Left hindlimb (tissue), 1 donor: ENCODE measurements at places on chromosomes 11 and 22.
A peak's percentile ranks its signal among the peaks of the same experiment; 100 is the strongest.

- no peak for DNase-seq
These were observed 19.8 kb upstream of the TIMP3 start for GRCh38 chr22:32781695-32782094.

- DNase-seq: no peak
These were observed 18.5 kb upstream of the OR8B8 start for GRCh38 chr11:124463990-124464389.

- no peak for DNase-seq
These were observed 2.2 kb upstream of the VPS11 start for GRCh38 chr11:119065369-119065768.

- no peak for DNase-seq
These were observed 31.2 kb downstream of the POU2AF3 start for GRCh38 chr11:111329306-111330204.

- DNase-seq: no peak
These were observed 16.2 kb downstream of the TBCEL start for GRCh38 chr11:121039971-121040613.

- no peak for DNase-seq
These were observed 4.7 kb downstream of the CSDC2 start for GRCh38 chr22:41565403-41566054.

GRCh38 chr22:39437791-39438704 is 18.8 kb upstream of the MGAT3 start:
- no peak for DNase-seq

DNA sequence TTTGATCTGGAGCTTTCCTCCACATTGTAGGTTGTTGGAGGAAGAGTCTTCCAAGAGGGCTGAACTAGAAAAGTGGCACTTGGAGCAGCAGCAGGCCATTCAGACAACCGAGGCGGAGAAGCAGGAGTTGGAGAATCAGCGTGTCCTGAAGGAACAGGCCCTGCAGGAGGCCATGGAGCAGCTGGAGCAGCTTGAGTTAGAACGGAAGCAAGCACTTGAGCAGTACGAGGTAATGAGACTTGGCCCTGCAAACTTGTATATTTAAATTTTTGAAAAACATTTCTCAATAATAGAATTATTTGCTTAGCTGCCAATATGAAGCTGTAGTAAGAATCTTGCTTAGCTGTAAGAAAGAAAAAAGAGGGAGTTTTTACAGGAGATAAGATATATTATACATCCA is 84.0 kb downstream of the SWAP70 start:
- no peak for DNase-seq

GRCh38 chr11:87116185-87116584 is 78.5 kb downstream of the TMEM135 start:
- DNase-seq: no peak

DNA sequence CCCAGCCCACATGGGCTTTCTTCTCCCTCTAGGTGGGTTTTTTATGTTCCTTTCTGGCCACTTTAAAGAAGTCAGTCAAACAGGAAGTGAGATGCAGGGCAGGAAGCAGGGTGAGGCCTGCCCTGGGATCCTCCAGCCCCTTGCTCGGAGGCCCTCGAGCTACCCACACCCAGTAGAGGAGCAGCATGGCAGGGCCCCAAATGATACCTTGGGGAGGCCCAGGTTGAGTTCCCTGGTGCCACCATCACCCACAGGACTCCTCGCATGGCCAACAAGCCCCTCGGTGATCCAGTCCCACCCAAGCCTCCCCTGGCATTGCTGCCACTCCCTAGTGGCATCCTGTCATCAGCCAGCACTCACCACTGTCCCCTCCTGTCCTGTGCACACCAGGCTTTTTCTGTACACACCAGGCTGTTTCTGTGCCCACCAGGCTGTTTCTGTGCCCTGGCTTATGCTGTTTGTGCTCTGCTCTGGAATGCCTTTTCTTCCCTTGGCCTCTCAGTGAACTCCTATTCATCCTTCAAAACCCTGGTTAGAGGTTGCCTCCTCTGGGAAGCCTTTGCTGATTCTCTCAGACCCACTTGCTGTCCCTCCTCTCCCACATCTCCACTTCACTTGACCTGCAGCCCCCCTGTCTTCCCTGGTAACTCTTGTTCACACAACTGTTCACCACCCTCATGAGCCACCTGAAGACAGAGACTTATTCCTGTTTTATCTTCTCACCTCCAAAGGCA is 3.1 kb upstream of the PTGDR2 start:
- no peak for DNase-seq

DNA sequence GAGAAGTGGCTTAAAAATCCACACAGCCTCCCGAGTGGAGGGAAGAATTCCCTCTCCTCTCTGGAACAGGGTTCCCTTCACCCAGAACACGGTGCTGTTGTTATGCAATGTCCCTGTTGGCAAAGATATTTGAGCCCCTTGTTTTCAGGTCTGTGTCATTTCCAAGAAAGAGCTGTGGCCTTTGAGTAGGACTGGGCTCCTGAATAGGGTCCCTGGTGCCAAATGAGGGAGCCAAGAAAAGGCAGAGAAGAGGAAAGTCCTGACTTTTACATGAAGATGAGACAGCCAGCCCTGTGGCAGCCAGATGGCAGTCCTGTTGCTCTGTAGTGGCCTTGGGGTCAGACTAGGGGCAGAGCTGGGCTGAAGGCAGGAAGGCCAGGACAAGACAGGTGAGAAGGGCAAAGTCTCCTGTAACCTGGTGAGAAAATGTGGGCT is 51.2 kb upstream of the ELF5 start:
- no peak for DNase-seq

DNA sequence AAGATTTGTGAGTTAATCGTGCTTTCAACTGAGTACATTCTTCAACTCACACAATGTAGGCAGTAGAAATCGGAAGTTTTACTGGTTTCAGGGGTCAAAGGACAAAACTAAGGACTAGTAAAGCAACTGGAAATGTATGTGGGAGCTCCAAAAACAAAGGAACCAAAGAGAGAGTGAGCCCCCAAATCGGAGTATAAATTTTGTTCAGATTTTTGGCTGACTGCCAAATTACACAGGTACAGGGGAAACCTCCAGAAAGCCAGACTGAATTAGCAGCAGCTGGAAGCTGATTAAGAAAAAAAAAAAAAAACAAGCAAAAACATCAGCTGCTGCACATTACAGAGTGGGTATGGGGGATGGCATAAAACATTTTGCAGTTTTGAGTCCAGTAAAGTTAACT is 75.2 kb upstream of the GNAZ start:
- DNase-seq: no peak

- DNase-seq: no peak
These were observed 1.6 kb downstream of the C11orf87 start for GRCh38 chr11:109423466-109424190.

GRCh38 chr22:40118979-40119378 is 58.7 kb upstream of the TNRC6B start:
- DNase-seq: no peak

GRCh38 chr22:21055880-21056319 is 10.2 kb downstream of the LRRC74B start:
- DNase-seq: no peak

DNA sequence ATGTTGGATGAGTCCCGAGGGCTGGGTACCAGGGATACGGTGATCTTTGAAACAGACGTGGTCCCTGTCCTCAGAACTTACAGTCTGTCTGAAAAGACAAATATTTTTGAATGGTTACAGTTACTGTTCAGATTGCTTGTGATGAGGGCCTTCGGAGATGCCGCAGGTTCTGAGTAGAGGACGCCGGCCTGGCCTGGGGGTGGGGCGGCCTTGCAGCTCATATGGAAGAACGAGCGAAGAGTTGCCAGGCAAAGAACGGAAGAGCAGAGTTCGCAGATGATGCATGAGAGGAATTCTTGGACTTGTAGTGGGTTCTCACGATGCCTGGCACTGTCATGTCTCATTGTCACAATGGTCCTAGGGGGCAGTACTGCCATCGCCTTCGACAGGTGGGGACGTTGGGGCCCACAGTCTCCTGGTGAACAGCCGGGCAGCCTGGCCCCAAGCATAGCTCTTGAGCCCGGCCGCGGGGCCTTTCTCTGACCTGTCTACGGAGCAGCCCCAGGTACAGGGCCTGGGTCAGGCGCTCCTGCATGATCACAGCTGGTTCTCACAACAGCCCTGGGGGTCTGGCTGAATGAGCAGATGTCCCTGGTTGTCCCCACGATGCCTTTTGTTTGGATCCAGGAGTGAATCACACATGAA is 60.9 kb upstream of the PARVG start:
- peak; percentile 3 for DNase-seq

GRCh38 chr11:1237128-1237580 is 14.3 kb downstream of the MUC5B start:
- DNase-seq: peak; percentile 10

GRCh38 chr22:42214633-42215415 is 55.6 kb downstream of the TCF20 start:
- no peak for DNase-seq

DNA sequence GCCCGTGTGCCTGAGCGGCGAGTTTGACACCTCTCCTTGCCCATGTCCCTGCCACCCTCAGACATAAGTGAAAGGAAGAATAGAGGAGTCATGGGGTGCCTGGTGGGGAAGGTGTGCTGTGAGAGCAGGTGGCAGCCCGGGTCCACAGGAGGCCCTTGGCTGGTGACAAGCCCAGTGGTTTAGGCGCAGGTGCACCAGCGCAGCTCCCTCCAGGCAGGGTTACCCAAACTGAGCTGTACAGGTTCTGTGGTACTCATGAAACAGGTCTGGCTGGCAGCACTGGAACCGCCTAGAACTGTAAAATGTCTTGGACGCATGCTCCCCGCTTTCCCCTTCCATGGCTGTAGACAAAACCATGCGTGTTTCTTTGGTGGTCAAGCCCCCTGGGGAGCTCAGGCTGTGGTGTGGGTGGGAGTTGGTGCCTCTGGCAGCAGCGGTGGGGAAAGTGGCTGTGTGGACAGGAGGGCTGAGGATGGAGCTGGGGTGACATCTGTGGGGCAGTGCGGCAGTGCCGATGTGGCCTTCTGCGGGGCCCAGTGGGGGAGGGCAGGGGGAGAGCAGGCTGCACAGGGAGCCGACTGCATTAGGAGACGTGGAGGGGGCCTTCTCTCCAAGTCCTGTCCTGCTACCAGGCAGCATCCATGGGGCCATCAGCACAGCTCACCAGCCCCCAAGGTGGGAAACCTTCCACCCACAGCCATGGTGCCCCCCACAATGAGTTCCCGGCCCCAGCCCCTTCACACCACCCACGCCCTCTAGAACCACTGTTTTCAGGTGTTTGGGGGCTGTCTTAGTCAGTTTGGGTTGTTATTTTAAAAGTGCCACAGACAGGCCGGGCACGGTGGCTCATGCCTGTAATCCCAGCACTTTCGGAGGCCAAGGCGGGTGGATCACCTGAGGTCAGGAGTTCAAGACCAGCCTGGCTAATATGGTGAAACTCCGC is 5.6 kb upstream of the GTSE1 start:
- no peak for DNase-seq

GRCh38 chr11:29125606-29126005 is 891.2 kb downstream of the KCNA4 start:
- DNase-seq: no peak

DNA sequence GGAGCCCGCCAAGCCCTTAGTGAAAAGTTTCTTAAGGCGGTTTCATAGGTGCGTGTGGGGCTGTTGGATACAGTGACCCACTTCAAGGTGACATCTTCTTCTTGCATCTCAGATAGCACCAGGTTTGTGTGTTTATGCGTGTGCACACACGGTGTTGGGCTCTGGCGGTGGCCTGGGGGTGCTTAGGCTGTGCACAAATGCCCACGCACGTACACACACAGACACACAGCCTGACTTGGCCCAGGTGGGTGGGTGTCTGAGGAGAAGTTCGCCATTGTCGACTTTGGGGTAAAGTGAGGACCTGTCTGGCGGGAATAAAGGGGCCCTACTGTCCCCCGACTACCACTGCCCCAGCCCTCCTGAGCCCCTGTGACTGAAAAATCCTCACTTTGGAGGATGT is 103.8 kb downstream of the KCNQ1 start:
- DNase-seq: peak; percentile 15

DNA sequence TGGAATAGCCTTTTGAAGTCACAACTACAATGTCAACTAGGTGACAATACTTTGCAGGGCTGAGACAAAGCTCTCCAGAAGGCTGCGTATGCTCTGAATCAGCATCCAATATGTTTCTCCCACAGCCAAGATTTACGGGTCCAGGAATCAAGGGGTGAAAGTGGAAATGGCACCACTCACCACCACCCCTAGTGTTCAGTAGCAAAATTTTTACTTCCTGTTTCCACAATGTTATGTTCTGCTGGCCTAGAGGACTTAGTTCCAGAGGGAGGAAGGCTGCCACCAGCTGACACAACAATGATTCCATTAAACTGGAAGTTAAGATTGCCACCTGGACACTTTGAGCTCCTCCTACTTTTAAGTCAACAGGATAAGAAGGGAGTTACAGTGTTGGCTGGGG is 68.5 kb upstream of the MPEG1 start:
- DNase-seq: no peak
